ENCODE measurements at places on chromosomes 12 and 14. TPM values are rescaled to one million over a fixed set of nuclear protein-coding genes. Genes with fewer than 3 reads are reported as not detected.

Gene SYNDIG1L
- under 0.01 TPM for total RNA-seq

Gene GLS2
- total RNA-seq, result under 0.01 TPM

Gene NXPH4
- total RNA-seq, result 4.4 TPM

Gene KLRF1
- total RNA-seq, result not detected

Gene PLEKHD1
- not detected for total RNA-seq

Gene RHOJ
- total RNA-seq, result 2.8 TPM

Gene SNRPF
- 7.9 TPM for total RNA-seq

Gene EXOC3L4
- under 0.01 TPM for total RNA-seq

Gene PRMT5
- total RNA-seq, result 128 TPM

Gene ZBTB39
- total RNA-seq, result 3.8 TPM
